ENCODE measurements at places on chromosomes 16 and 17.
A peak's percentile ranks its signal among the peaks of the same experiment; 100 is the strongest.

GRCh38 chr17:45411348-45412105 is 21.1 kb downstream of the ARHGAP27 start:
- no peak for DNase-seq

- no peak for DNase-seq
These were observed 1.4 kb upstream of the HOXB3 start for GRCh38 chr17:48591255-48592056.

DNA sequence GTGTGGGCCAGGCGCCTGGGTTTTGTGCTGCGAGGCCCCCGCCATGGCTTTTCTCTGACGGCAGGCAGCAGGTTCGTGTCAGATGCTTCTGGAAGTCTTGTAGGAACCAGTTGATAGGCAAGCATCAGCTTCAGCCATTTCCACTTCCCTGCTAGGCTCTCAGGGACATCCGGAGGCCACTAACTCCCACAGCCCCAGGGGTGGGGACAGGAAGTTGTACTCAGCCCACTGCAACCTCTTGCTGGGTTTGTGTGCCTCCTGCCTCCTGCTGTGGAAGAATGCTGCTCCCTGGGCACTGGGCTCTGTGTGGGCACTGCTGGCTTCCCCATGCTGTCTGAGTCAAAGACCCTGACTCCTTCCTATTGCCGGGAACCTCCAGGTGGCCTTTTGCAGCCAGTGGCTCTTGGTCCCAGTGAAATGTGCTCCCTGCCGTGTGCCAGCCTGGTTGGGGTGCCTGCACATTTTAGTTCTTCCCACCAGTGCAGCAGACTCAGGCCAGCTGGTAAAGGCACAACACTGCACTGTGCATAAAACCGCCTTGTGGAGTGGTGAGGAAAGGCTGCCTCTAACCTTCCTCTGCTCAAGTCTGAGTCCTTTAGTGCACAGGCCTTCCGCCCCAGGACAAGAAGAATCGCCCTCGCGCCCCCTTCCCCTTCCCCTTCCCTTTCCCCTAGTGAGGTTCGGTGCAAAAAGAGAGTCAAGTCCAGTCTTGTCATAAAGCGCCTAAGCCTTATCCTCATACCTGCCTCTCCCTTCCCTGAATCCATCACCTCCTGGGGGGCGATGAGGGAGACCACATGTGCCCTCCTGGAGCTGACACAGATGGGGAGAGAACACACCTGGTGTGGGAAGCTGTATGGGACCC is 16.6 kb downstream of the LDHD start:
- DNase-seq: peak; percentile 44

- DNase-seq: no peak
These were observed 252.3 kb upstream of the CA10 start for GRCh38 chr17:52410781-52411180.

GRCh38 chr17:1003972-1004768 is 7.2 kb downstream of the TIMM22 start:
- no peak for DNase-seq

DNA sequence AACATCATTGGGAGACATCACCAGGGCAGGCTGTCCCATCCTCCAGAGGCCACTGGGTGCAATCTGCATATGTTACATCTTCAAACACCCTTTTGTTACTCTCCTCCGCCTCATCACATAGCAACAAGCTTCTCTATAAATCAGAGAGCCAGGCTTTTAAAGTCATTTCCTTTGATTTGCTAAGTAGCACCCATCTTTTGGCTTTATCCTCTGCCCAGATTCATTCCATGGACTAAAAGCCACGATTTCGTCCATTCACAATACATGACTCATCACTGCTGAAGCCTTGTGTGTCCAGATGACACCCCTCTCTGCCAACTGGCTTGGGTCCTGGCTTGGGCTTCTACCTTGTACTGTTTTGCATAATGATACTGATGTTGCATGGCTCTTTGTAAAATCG is 2.0 kb upstream of the KRT38 start:
- DNase-seq: no peak

GRCh38 chr17:20926532-20926931 is 116.3 kb downstream of the USP22 start:
- no peak for DNase-seq

DNA sequence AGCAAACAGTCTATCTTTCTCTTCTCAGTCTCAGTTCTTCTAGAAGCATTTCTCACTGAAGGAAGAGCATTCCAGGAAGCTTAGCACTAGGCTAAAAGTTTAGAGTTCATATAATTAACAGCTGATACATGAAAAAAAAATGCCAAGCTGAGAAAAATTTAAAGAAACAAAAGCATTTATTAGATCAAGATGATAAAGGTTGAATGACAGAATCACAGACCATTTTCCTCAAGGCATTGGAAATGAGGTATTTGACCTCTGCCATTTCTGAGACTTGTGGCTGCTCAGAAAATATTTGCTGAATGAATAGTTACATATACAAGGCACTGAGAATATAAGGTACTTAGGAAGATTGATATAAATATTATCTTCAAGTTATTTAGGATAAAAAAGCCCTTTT is 901.6 kb upstream of the GOT2 start:
- no peak for DNase-seq

- DNase-seq: no peak
These were observed 245.6 kb upstream of the RBFOX1 start for GRCh38 chr16:7086822-7087616.

GRCh38 chr16:67441907-67442306 is 11.0 kb downstream of the HSD11B2 start:
- DNase-seq: no peak

GRCh38 chr17:51132964-51133319 is 12.3 kb upstream of the SPAG9 start:
- no peak for DNase-seq

DNA sequence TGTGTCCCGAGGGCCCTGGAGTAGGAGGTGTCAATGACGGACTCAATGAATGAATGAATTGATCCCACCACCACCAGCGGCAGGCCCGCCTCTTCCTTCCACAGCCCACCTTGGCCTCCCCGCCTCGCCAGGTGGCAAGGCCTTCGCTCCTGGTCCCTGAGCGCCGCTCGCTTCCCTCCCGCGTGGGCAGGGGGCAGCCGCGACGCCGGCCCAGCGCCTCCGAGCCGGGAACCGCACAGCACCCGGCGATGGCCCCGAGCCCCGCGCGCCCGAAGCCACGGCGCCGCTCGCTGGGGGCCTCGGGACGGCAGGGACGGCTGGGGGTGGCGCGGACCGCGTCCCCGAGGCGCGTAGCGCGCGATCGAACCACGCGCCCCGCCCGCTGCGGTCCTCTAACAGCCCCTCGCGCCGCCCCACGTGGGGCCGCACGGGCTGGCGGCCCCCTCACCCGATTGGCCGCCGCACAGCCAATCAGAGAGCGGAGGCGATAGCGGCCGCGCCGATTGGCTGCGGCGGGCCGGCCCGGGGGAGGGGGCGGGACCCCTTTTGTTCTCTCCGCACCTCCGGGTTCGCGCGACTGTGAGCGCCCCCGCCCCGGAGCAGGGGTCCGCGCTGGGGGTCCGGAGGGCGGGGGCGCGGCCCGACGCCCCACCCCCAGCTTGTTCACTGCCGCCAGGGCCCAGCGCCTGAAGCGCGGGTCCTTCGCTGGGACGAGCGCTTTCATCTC is 31.4 kb downstream of the ACTG1 start:
- peak; percentile 74 for DNase-seq

GRCh38 chr17:55413825-55414489 is 7.7 kb downstream of the MMD start:
- DNase-seq: peak; percentile 32

DNA sequence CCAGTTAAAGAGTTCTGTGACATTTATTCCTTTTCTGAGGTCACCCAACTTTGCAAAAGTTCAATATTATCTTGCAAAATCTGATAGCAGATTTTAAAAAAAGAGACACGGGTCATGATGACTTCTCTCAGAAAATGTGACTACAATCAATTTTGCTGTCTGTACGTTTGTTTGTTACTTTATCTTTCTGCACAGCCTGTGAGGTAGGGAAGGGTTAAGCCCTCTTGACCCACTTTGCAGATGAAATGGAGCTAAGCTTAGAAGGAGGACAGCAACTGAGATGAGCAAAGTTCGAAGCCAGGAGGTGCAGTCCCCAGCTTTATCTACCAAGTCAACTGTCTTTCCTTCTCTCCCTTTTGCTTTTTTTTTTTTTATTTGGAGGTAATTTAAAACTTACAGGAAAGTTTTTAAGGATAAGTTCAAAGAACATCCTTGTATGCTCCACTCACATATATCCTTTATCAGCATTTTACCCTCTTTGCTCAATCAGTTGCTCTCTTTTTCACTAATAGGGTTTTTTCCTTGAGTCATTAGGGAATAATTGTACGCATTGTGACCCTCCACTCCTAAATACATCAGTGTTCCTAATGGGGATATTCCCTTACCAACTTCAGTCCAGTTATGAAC is 86.8 kb downstream of the MSI2 start:
- DNase-seq: no peak

DNA sequence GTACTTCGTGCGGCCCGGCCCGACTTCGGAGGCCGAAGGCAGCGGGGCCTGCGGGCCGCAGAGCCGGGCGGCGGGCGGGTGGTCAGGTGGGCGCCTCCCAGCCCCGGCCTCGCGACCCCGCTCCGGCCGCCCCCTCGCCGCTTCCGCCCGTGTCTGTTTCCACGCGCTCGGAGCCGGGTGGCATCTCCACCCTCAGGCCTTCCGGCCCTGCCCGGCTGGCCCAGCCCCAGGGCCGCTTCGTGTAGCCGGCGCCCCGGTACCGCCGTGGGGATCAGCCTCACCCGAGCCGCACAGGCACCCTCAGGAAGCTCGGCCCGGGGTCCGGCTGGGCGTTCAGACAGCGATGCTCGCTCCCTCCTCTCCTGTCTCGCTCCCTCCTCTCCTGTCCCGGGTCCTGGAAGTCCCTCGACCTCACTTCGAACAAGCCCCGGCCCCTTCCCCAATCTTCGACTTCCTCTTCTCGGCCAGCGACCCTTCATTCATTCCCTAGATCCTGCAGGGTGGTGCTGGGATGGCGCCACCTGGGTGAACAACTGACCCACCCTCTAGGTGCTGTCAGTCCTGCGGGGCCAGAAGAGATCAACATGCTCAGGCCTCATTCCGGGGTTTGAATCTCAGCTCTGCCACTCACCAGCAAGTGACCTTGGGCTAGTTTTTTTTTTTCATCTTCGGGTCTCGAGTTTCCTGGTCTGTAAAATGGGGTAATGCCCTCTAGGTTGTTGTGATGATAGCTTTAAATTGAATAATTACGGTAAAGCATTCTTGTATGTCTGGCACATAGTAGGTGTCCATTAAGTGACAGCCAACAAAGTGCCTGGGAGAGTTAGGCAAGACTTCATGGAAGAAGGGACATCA is 610 bp downstream of the VPS4A start:
- peak; percentile 45 for DNase-seq

- DNase-seq: no peak
These were observed 43.5 kb downstream of the GPRC5B start for GRCh38 chr16:19841184-19841583.

DNA sequence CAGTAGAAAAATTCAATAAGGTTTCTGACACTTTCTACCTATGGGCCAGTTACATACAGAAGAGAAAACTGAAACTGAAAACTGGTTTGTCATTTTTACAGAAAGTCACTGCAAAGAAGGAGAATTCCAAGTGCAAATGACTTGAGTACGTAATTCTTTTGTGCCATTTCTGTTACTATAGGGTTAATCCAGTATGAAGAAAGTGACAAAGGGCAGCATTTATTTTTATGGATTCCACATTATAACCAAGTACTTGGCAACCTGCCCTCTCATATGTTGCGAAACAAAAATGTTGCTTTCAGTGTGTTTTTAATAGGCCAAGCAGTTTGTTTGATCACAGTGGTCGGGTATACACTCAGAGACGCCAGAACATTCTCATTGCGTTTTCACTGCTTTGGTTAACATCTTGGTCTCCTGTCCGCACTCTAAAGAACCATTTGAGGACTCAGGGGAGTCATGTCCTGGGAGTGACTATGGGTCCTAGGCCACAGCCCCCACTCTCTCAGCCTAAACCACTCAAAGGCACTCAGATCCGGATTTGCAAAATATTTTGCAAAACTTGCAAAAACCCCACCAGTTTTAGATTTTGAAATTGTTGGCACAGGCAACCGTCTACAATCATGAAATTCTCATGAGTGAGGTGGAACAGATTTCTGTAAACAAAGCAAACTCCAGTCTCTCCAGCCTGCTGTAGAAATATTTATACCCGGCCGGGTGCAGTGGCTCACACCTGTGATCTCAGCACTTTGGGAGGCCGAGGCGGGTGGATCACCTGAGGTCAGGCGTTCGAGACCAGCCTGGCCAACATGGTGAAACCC is 15.4 kb upstream of the HELZ start:
- DNase-seq: no peak

DNA sequence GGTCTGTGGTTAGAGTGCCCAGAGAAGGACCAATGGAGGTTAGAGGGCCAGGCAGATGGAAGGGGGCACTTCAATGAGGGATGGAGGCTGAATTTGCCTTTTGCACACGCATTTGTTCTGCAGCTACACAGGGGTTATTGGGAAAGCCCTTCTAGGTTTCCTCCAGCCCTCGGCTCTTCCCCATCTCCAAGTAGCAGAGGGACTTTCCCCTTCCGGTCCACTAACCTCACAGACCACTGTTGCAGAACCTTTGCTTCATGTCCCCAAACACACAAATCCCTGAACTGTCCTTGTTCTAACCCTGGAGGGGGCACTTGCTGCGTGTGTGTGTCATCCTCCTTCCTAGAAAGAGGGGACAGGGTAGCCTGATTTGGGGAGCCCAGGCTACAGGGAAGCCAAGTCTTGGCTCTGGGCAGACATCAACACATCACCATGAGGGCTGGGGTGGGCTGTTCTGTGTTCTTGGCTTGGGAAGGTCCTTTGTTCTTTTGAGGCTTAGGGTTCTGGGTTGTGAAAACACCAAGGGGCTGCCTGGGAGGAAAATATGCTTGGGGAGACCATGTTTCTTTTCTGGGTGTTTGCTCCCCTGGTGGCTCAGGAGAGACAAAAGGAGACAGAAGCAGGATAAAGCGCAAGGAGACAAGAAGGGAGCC is 7.3 kb upstream of the NR1D1 start:
- DNase-seq: no peak

- DNase-seq: no peak
These were observed 112.2 kb downstream of the VPS53 start for GRCh38 chr17:602436-602835.

DNA sequence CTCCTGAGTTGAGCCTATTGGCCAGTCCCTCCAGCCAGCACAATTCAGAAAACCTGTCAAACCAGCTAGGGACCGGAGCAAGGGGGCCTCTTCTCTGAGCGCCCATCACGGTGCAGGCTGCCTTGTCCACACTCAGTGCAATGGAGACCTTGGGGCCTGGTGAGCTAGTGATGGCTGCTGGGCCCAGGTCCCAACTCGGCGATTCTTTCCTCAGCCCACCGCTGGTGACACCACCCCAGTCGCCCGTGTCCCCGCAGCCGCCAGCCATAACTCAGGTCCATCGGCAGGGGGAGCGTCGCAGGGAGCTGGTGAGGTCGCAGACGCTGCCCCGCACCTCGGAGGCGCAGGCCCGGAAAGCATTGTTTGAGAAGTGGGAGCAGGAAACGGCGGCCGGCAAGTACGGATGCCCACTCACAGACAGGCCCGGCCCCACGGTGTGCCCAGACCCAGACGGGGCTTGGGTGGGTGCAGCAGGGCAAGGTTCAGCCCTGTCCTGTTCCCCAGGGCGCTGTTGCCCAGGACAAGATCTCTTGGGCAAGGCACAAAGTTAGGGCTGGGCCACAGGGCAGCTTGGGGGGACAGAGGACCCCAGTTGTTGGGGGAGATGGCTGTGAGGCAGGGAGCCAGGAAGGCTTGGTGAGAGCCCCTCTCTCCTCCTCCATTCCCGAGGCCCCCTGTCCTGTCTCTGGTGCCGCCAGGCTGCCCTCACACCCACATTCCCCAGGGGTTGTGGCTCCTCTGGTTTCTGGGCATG is 10.8 kb downstream of the SMTNL2 start:
- DNase-seq: peak; percentile 17

- no peak for DNase-seq
These were observed 2.7 kb downstream of the NOXO1 start for GRCh38 chr16:1978476-1979120.

GRCh38 chr17:2954898-2955445 is 108.4 kb downstream of the OR1D5 start:
- peak; percentile 13 for DNase-seq

Measured in CD4-positive, alpha-beta T cell treated with Interleukin-12 subunit alpha and Interleukin-12 subunit beta, for 1 hour (primary cell).